Activated CD4-positive, alpha-beta memory T cell treated with anti-CD3 and anti-CD28 coated beads for 36 hours (primary cell): ENCODE measurements at places on chromosomes 7 and 10.

DNA sequence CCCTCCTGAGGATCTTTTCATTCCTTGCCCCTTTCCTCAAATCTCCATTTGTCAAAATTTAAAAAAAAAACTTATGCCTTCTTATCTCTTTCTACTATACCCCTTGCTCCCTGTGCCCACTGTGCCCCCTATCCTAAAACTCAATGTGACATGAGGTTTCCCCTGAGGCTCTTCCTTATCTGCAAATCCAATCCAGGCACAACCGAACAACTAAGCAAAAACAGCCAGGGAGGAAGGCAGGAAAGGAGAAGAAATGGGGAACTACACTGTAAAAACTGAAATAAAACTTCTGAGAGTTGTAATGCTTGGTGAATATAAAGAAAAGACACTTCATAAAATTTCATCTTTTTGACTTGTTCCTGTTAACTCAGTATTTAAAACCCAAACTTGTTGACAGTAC is 54.2 kb downstream of the CRPPA start:
- no peaks in the 10 kb centered on the region for H3K36me3 ChIP-seq
- no peak overlapping the region for H3K27ac ChIP-seq
- no peak overlapping the region for H3K4me3 ChIP-seq
- H3K27me3 ChIP-seq: no peaks in the 10 kb centered on the region

- no peak overlapping the region for H3K4me3 ChIP-seq
- DNase-seq: no peak
- H3K4me1 ChIP-seq: no peaks in the 10 kb centered on the region
- H3K27me3 ChIP-seq: no peaks in the 10 kb centered on the region
- peaks cover 61% of the 10 kb centered on the region for H3K36me3 ChIP-seq
Observed at GRCh38 chr7:148819697-148820360, 64.3 kb downstream of the EZH2 start.

- DNase-seq: no peak
- no peaks in the 10 kb centered on the region for H3K4me1 ChIP-seq
- H3K27ac ChIP-seq: no peak overlapping the region
- no peak overlapping the region for H3K4me3 ChIP-seq
Observed at GRCh38 chr10:127834221-127834620, 58.5 kb downstream of the CLRN3 start.

- no peak overlapping the region for H3K4me3 ChIP-seq
- no peaks in the 10 kb centered on the region for H3K36me3 ChIP-seq
Observed at GRCh38 chr10:84200537-84201243, 6.4 kb downstream of the CDHR1 start.

DNA sequence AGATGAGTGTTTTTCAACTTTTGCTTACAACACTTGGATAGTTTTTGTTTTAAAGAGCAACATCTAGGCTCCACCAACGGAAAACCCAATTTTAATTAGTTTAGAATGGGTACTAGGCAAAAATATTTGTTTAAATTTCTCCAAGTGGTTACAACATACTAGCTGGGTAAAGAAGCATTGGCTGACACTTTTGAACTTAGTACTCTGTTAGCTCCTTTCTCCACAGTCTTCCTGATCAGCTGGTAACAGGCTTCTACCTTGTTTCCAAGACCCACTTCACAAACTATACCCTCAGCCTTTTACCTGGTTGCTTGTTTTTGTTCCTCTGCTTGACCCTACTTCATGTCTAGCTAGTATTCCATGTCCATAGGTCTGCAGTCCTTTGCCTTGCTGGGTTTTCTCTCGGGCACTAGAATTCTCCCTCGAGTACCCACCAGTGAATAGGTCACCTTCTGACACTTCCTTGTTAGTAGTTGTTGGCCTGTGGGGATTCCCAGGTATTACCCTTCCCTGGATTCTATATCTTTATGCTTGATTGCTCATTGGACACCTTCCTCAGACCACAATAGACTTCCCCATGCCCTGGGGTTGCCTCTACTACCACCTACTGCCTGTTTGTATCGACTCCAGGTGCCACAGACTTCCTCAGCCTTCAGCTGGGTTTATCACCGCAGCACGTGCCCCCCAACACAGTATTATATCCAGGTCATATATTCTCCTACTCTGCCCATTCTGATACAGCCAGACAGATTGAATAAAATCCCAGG is 42.0 kb downstream of the PRPS1L1 start:
- H3K27ac ChIP-seq: no peak overlapping the region
- H3K4me3 ChIP-seq: no peak overlapping the region
- no peaks in the 10 kb centered on the region for H3K36me3 ChIP-seq
- no peak for DNase-seq
